ENCODE measurements at places on chromosomes 3 and 15.
A peak's percentile ranks its signal among the peaks of the same experiment; 100 is the strongest.

DNA sequence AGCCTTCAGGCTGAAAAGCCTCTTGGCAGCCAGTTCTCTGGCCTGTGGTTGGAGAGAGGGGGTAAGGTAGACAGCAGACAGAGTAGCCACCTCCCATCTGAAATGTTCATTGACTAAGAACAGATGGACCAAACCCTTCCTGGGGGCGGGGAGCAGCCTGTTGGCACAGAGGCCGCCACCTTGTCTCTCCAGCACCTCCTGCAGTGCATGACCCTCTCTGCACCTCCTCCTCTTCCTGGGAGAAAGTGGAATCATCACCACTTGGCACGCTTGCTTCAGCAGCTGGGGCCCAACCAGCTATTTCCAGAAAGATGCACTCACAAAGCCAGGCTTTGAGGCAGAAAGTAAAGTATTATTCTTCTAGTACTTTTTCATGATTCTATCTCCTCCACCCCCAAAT, 313.4 kb upstream of the CHRM5 start:
- no peak for DNase-seq

DNA sequence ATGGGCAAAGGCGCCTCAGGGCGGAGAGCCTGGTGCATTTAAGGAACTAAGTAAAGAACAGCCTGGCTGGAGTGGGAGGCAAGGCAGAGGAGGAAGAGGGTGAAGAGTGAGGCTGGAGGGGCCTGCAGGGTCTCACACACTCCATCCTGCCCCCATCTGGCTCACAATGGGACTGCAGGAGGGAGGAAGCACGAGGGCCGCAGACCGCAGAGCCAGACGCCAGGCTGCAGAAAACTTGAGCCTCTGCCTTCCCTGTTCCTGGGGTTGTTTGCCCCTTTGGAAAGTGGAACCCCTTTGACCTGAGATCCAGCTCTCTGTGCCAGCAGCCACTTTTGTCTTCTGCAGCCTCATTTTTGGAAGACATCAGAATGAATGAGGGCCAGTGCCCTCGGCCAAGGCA, 138.0 kb downstream of the SRGAP3 start:
- no peak for DNase-seq

DNA sequence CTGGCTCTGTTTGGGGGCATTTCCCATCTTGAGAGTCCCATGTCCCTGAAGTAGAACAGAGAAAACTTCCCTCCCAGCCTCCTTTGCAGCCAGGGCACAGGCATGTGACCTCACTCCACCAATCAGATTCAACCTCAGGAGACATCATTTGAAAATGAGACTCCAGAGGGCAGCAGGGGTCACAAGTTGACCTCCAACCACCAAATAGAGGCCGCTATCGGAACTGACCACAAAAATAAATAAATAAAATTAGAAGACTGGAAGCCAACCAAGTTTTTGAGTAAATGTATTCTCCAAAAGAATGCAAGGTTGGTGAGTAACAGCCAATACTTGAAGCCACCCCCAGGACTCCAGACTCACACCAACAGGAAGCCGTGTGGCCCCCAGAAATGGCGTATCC, 106.5 kb downstream of the CHSY1 start:
- no peak for DNase-seq

GRCh38 chr3:61824553-61825135, 263.3 kb downstream of the PTPRG start:
- DNase-seq, result no peak

DNA sequence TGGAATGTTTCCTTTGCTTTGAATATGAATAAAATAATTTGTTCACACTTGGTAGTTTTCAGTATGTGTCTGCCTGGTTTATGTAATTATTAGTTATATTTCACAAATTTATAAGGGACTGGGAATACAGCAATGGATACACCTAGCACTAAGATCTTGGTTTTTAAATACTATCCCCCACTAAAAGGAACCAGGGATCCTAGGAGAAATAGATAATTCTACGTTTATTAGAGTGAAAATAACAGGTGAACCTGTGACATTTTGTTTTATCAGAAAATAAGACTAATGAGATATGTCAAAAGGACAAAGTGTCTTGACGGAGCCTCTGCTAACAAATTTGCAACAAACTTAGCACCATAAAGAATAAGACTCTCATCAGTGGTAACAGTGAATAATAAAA, 3.4 kb downstream of the PSMD6 start:
- no peak for DNase-seq

DNA sequence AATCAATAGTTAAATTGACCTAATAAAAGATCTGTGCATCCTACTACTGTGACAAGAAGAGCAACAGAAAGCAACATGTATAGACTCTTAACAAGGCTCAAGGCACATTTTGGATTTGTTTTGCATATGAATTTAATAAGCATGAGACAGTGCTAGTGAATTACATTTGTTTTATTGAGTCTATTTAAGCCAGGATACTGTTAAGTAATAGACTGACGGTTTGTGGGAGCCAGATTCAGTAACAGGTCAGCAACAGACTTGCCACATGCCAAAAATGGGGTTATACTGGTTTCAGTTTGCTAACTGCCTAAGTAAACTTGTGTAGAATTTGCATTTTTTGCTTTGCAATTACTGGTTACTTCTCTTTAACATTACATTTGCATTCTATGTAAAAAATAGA, 54.0 kb downstream of the MBNL1 start:
- DNase-seq, result no peak

DNA sequence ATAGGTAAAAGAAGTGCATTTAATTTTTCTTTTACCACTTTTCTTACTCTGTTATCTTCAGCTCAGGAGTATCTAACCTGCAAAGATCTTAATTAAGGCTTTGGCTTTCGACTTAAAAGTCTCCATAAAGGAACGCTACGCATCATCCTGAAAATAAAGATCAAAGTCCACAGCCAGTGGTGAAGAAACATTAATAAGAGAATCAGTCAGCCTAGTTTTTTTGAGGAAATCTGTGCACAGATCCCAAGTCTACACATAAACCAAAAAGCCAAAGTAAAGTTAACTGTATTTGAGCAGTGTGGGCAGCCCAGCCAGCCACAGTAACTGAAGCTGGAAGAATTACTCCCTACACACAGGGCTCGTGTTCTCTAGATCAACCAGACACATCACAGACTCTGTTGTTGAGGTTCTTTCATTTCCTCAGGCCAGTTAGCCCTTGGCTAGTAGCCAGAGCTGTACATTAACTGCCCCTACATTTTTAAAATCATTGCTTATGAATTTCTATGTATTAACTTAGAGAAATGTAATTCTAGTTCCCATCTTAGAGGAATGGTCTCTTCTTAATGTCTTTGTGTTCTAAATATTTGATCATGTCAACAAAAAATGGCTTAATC, 6.9 kb downstream of the LRRC2 start:
- DNase-seq, result no peak

DNA sequence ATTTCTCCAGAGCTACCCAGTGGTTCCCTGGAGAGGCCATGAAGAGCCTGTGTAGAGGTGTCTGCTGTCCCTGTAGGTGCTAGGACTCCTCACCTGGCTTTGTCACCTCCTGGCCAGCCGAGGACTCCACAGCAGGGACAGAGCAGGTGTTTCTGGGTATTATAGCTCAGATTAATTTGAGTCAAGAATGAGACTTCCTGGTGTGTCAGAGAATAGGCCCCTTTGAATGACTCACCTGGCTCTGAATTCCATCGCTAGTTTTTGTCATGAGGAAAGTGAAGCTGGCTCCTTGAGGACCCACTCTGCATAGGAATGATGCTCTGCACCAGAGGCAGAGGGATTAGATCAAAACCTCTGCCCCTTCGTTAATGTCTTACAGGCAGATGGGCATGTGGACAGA, 167.5 kb upstream of the TOPAZ1 start:
- DNase-seq, result peak; percentile 21

- DNase-seq, result no peak
These were observed 38.9 kb upstream of the RNU6-1 start for GRCh38 chr15:67878712-67879206.

DNA sequence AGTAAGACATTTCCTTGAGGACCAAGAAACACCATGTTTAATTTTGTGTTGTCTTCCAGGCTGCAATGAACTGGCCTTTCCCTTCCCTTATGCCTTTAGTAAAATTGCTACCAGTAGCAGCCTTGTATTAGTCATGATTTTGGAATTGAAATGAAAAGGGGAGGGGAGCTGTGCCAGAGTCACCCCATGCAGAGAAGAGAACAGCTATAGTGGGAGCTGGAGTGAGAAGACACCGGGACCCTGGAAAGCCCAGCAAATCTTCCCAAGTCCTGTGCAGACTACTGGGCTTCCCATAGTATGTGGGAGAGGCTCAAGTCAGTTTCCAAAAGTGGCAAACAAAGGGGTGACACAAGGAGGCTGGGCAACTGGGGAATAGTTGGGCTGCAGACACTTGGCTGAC, 178.5 kb downstream of the NR1D2 start:
- peak; percentile 42 for DNase-seq

- DNase-seq, result peak; percentile 64
These were observed 107.0 kb downstream of the GREM1 start for GRCh38 chr15:32824777-32825176.

All from urothelium cell line (cell line).